BJ (cell line): ENCODE measurements at places on chromosomes 5 and 9.

DNA sequence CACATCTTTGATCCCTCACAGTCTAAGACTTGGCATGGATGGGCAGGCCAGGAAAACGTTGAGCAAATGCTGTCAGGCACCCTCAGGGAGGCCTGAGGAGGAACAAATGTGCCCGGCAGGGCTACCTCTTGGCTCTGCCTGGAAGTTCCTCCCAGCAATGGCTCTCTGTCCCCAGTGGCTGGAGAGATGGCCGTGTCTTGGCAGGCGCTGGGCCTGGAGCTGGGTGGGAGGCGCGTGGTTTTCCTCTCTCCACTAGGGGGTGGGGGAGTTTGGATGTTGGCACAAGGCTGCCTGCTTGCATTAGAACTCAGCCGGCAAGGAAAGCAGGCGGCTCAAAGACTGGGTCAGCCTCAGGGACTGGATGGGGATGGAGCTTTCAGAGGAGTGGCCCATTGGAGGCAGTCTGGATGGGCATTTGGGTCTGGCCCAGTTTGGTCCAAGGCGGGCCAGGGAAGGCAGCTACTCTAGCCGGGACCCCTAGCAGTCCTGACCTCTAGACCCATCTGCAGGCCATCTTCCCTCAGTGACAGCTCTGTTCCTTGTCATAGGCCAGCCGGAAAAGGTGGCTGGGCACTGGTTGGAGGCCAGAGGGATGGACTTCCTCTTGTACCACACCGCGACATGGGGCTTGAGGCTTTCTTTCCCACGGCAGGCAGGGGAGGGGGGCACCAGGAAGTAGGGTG, 68.2 kb upstream of the STC2 start:
- DNase-seq, result no peak

DNA sequence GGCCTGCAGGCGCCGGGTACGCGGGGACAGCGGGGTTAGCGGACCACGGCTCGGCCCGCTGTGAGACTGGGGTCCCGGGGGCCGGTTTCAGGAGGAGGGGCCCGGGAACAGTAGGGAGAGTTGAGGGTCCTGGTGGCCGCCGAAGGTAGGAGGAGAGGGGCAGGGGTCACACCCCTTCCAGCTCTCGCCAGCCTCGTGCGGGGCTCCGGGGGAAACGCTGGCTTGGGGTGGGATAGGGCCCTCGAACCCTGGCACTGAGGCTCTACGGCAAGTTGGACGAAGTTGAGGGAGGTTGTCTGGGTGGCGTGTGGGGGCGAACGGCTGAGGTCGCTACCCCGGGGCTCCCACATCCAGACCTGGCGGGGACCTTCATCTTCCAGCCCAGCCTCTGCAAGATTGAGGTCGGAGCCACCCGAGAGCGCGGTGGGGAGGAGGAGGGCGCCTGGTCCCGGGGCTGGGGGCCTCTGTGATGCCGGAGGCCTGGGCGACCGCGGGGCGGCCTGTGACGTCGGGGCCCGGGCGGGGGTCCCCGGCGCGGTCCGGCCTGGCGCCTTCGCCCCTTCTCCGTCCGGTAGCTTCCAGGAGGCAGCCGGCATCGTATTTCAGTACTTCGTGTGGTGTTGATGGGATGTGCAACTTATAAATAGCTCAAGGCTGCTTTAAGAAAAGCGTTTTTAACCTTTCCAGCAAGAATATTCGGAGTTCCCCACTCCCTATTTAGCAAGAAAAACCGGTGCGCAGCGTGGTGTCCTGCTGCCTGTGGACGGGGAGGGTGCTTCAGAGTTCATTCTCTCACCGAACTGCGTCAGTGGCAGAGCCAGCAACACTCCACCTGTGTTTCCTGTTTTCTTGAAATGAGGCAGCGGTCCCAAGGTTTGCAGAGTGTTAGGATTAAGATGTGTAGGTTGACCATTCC, 902 bp downstream of the HABP4 start:
- DNase-seq, result no peak

DNA sequence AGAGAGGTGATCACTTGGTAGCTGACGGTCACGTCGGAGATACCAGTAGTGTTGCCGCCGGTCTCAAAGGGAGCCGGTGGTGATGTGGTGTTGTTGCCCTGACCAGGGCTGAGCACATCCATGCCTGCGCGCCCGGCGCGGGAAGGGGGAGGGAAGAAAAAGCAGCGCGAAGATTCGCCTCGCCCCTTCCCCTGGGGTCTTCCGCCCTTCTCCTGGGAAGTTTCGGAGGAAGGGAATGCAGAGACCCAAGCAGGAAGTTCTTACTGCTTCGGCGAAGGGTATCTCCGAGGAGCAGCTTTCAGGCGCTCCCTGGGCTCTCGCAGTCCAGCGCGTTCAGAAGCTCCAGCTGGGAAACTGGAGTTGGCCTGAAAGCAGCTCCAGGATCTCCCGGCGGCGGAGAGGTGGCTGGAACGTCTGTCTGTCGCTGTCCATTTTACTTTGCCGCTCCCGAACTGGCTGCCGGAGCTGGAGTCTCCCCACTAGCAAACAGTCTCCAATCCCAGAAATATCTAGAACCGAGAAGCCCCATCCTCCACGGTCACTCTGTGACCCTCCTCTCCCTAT, 565 bp downstream of the HTR1A start:
- DNase-seq, result no peak

- DNase-seq, result no peak
Measured at GRCh38 chr5:36630201-36631145, 24.1 kb downstream of the SLC1A3 start.
